ENCODE measurements at places on chromosomes 2 and 18.

DNA sequence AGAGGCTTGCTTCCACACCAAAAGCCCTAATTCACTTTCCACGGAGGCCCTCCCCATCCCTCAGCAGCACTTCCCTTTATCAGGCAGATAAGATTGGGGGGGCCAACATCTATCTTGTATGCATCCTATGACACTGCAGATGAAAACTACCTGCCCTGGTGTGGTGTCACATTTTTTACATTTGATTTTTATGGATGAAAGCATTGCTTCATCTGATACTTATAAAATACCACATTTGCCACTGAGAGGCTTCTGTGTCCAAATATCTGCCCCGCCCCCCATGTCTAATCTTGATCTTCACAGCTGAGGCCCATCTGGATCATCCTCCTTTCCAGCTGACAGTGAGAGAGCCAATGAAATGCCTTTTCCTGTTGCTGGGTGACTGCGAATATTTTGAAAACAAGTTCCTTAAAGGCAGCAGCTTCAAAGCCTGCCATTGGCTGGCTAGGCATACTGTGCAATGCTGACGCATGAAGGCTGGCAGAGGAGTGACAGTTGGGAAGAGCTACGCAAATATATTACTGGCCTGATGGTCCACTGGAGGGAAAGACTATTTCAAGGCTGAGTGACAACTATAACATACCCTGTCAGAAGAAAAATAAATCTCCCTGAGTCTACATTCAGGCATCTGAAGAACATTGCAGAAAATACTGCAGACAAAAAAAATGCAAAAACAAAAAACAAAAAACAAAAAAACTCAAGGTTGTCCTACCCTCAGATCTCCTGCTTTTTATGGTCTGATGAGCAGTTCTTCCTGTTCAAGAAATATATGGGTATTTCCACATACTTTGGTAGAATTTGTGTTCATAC, 318.7 kb downstream of the PDE11A start:
- no peak for DNase-seq

DNA sequence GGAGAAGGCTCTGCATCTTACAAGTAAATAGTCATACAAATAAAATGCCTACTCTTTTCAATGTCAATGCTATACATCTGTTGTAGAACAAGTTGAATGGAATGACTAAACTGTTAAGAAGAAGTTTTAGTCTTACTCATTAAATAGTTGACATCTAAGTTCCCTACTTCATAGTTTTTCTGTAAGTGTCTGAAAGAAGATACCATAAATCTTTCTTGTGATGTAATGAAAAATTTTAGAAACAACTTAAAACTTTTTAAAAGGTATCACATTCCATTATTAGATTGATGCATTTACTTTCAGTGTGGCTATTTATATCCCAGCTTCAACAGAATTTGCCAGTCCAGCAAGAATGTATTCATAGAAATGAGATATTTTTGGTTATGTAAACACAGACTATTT, 185.2 kb upstream of the EPC2 start:
- no peak for DNase-seq

DNA sequence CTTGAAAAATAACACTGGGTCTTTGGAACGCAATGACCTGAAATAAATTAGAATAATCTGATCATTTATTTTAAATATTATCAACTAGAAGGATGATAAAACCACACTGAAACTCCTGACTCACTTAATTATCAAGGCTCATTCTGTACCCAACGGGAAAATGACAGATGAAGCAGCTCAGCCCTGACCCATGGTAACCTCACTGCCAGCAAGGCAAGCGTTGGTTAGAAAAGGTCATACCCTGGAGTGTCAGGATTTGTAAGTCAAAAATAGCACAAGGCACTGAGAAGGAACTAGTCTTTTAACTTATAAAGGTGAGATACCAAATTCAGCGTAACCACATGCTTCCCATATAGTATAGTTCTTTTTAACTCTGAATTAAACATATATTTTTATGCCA, 277.5 kb downstream of the ETAA1 start:
- no peak for DNase-seq

DNA sequence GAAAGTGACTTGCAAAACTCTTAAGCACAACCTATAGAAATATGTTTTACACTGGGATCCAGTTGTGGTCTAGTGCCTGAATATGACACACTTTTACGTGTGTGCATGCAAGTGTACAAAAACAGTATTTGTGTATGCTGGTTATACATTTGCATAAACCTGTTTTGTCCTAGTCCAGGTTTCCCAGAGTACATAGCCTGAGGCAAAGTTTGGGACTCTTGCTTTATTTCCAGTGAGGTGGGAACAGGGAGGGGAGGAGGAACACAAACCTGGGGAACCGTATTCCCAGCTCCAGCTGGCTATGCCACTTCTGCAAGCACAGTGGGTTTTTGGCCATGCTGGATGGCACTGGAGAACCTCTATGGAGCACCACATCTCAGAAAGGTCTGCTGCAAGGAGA, 481.1 kb upstream of the HS6ST1 start:
- no peak for DNase-seq

DNA sequence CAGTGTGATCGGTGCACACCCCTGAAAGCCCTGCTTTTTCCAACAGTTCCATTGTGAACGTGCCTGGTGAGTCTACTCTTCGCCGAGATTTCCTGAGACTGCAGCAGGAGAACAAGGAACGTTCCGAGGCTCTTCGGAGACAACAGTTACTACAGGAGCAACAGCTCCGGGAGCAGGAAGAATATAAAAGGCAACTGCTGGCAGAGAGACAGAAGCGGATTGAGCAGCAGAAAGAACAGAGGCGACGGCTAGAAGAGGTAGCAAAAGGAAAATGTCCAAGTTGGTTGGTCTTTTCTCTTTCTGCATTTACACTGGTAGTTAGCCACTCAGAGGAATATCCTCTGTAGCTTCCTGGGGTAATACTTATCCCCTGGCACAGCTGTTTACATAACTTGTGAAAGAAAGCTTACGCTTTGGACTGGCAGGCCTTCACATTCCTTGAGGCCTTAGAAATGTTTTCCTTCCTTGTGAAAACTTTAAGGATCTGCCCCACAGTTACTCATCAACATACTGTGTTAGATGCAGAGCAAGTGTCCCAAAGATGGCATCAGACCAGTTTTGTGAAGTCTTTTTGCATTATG, 146.6 kb downstream of the MAP4K4 start:
- DNase-seq = no peak

DNA sequence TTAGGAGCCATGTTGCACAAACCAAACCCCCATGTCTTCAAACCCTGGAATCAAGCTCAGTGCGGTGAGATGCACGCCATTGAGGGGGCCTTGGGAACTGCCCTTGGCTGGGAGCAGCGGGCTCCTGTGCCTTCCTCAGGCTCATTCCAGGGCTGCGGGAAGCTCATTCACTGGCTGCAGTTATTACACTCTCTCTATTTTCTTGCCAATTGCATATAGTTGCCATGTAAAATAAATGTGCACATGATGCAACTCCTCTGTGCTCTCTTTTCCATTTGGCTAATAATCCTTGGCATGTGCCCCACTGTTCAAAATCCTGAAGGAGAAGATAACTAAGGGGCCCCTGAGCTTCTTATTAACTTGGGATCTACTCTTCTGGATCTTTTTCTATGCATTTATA, 74.7 kb downstream of the KCTD1 start:
- DNase-seq = no peak

Data from activated CD8-positive, alpha-beta memory T cell treated with anti-CD3 and anti-CD28 coated beads for 4 hours (primary cell).